ENCODE measurements at places on chromosomes 13 and 19.

GRCh38 chr13:26048741-26049140, 3.1 kb downstream of the SHISA2 start:
- no peak for DNase-seq

DNA sequence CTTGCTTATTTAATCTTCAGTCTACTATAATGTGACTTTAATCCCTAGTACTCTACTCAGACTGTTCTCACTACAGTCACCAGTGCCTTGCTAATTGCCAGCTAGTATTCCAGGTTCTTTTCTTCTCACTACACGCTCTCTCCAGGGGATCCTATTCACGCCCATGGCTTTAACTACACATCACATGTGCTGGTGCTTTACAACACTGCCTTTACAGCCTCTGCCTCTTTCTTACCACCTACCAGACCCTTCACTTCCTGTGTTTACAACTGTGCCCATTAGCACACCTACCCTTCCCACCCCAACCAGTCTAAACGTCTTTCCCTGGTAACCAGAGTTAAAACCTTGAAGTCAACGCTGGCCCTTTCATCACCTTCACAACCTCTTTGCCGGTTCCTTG, 249.5 kb downstream of the DNAJC15 start:
- DNase-seq: no peak

- DNase-seq: no peak
These were observed 16.1 kb downstream of the ANKRD24 start for GRCh38 chr19:4198467-4199126.

- no peak for DNase-seq
These were observed 1.1 kb downstream of the KMT5C start for GRCh38 chr19:55340784-55341147.

DNA sequence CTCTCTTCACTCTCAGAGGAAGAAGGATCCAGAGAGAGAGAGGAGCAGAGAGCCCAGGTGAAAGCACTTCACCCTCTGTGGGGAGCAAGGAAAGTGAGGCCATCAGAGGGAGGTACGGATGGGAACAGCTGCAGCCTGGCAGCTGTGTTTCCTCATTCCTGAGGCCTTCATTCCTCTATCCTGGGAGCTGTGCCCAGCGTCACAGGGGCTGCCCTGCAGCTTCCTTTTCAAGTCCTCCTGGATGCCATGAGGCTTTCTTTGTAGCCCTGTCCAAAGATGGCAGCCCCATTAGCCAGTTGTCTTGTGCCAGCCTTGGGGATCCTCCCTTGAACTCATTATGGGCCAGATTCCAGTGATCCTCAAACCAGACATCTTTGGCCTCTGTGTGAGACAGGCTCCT, 76.8 kb upstream of the PCDH8 start:
- no peak for DNase-seq
